NCI-H774 (cell line): ENCODE measurements at places on chromosomes 2 and 18.

DNA sequence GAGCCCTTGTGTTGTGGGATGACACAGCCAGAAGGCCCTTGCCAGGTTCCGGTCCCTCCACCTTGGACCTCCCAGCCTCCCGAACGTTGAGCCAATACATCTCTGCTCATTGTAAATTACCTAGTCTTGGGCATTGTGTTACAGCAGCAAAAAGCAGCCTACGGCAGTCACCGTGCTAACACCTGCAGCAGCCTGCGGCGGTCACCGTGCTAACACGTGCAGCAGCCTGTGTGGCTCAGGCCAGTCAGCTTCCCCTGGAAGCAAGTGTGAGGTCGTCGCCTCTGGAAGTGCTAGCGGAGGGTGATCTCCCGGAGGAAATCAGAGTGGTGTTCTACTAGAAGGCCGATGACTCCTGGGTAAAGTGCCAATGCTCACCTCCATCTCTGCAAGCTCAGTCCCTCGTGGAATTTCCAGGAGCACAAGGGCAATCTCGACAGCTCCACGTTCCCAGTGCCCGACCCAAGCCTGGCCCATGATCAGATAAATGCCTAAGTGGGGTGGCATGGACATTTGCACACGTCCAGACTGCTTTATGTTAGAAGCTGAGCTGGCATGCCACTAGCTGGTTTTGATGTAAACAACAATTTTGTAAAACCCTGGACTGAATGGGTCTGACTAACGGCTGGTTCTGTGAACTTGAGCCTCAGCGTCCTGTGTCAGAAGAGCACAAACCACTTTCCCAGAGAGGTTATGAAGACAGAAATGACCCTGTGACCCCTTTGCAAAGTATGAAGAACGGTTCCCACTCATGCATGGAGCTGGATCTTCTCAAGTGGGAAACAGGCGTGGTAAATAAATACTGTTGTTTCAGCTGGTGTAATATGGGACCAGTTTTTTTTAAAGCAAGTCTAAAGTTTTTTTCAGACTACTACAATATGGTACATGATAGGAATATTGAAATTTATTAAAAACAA lies 11.4 kb upstream of the CNDP1 start:
- peak; percentile 2 for DNase-seq

- no peak for DNase-seq
Measured at GRCh38 chr2:121583555-121583954, 52.9 kb downstream of the RNU4ATAC start.

GRCh38 chr18:43883886-43884285 lies 606.6 kb upstream of the SYT4 start:
- no peak for DNase-seq

- DNase-seq, result peak; percentile 63
Measured at GRCh38 chr2:236168110-236169080, at the start of gene GBX2. TSS of gene GBX2 (minus strand) at chr2:236168386. CDS start at chr2:236167971, 415 bp downstream.

- DNase-seq, result no peak
Measured at GRCh38 chr2:85996591-85996990, 107.8 kb upstream of the ST3GAL5 start.

GRCh38 chr2:119692310-119692709 lies 13.3 kb downstream of the TMEM177 start:
- no peak for DNase-seq

- no peak for DNase-seq
Measured at GRCh38 chr2:127343277-127343676, 44.5 kb downstream of the MAP3K2 start.
